ENCODE measurements at places on chromosomes 16 and 17. TPM values are rescaled to one million over a fixed set of nuclear protein-coding genes. Genes with fewer than 3 reads are reported as not detected.
A peak's percentile ranks its signal among the peaks of the same experiment; 100 is the strongest.

Gene MYH8
- total RNA-seq = not detected

Gene DHODH
- total RNA-seq = 8.9 TPM

- no peak for DNase-seq
These were observed 44.3 kb downstream of the PLXDC1 start for GRCh38 chr17:39107155-39107554.

GRCh38 chr16:88430185-88430523 is 22.9 kb upstream of the ZFPM1 start:
- no peak for DNase-seq

DNA sequence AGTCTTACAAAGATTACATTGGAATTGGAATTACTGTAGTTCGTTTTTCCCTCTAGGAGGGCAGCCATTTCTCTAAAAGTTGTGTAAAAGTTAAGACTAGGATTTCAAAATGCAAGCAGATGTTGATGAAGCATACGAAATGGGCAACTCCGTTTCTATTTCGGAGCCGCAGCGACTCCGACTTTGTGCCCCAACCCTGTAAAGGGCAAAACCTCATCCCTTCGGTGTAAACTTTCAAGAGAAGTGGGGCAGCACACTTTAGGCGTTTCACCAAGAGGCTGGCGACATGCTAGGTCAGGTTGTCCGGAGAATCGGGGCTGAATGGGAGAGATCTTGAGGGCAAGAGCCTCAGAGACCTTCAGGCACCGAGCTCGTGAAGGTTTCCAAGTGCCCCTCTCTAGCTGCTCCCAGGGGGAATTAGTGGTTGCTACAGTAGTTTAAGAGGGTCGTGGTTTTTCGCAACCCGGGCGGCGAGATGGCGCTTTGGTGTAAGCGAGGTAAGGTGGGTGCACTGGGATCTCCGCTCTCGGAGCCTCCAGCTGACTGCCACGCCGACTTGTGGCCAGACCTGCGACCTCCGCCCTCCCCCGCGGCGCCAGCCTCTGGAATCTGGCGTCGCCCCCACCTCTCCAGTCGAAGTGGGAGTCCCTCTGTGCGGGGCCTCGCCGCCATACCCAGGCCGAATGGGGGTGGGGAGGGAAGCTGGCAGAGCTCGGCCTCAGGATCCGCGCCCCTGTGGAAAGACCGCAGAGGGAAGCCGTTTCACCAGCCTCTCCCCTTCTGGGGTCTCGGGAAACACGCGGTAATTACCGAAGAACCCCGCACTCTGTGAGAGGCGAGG is 1.0 kb upstream of the HEXIM2 start:
- peak; percentile 78 for DNase-seq

Data from thyroid gland (tissue), 4 donors.